ENCODE measurements at places on chromosomes 16 and 17. TPM values are rescaled to one million over a fixed set of nuclear protein-coding genes. Genes with fewer than 3 reads are reported as not detected.

DLG4 gene
- 32.5 TPM for total RNA-seq

GAS7 gene
- 38.6 TPM for total RNA-seq

PRSS27 gene
- 1.5 TPM for total RNA-seq

ARL5C gene
- total RNA-seq, result not detected

MAF gene
- total RNA-seq, result 31.5 TPM

G6PC1 gene
- total RNA-seq, result not detected

RPGRIP1L gene
- 3.8 TPM for total RNA-seq

KRTAP4-6 gene
- total RNA-seq, result not detected

C17orf78 gene
- not detected for total RNA-seq

KRT26 gene
- total RNA-seq, result not detected

CCL13 gene
- total RNA-seq, result 4.8 TPM

GNG13 gene
- total RNA-seq, result not detected

DNA sequence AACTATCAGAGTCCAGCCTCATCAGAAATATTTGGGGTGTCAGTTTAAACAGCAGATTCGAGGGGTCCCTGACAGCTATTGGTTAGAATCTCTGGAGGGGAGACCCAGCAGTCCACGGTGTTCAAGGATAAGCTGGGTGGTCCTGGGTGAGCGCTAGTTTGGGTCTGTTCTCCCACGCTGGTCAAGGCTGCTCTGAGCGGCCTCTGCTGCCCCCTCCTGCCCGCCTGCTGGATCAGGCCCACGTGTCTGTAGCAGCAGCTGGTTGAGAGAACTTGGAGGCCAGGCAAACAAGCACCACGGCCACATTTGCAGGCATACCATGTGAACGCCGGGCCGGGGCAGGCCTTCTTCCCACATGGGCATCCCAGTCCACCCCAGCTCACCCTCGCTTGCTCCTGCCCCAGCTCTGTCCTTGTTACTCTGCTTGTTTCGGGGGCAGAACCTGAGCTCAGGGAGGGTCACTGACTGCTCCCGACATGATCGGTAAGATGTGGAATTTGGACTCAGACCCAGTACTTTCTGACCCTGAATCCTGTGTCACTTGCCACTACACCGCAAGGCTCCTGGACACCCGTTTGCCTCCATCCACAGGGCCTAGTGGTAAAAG, 7.4 kb downstream of the FOXF1 start:
- H3K4me1 ChIP-seq, result peaks cover 30% of the 10 kb centered on the region
- H3K27me3 ChIP-seq, result peaks cover 7% of the 10 kb centered on the region
- peaks cover 6% of the 10 kb centered on the region for H3K36me3 ChIP-seq
- peak overlapping the region; percentile 97 for H3K27ac ChIP-seq
- H3K4me3 ChIP-seq, result no peak overlapping the region
- DNase-seq, result peak; percentile 51

GRCh38 chr17:75808549-75808904, 23.9 kb downstream of the UNK start:
- no peak overlapping the region for H3K4me3 ChIP-seq
- no peaks in the 10 kb centered on the region for H3K27me3 ChIP-seq
- DNase-seq, result no peak
- no peak overlapping the region for H3K27ac ChIP-seq
- H3K36me3 ChIP-seq, result peaks cover 42% of the 10 kb centered on the region
- H3K4me1 ChIP-seq, result no peaks in the 10 kb centered on the region

- H3K27ac ChIP-seq, result no peak overlapping the region
- DNase-seq, result no peak
Measured at GRCh38 chr16:79298476-79298875, 302.1 kb downstream of the MAF start.

- DNase-seq, result no peak
- H3K4me1 ChIP-seq, result no peaks in the 10 kb centered on the region
- H3K27me3 ChIP-seq, result no peaks in the 10 kb centered on the region
- no peak overlapping the region for H3K4me3 ChIP-seq
- H3K27ac ChIP-seq, result no peak overlapping the region
Measured at GRCh38 chr16:11213799-11214198, 42.2 kb downstream of the SOCS1 start.

- no peaks in the 10 kb centered on the region for H3K27me3 ChIP-seq
- H3K36me3 ChIP-seq, result no peaks in the 10 kb centered on the region
- no peak for DNase-seq
- peaks cover 86% of the 10 kb centered on the region for H3K4me1 ChIP-seq
- peak overlapping the region; percentile 82 for H3K27ac ChIP-seq
- H3K4me3 ChIP-seq, result no peak overlapping the region
Measured at GRCh38 chr17:77425791-77426641, 285.2 kb downstream of the SEC14L1 start.

GRCh38 chr16:12340151-12340733, 363.7 kb downstream of the SNX29 start:
- DNase-seq, result no peak
- no peaks in the 10 kb centered on the region for H3K27me3 ChIP-seq
- no peak overlapping the region for H3K27ac ChIP-seq

DNA sequence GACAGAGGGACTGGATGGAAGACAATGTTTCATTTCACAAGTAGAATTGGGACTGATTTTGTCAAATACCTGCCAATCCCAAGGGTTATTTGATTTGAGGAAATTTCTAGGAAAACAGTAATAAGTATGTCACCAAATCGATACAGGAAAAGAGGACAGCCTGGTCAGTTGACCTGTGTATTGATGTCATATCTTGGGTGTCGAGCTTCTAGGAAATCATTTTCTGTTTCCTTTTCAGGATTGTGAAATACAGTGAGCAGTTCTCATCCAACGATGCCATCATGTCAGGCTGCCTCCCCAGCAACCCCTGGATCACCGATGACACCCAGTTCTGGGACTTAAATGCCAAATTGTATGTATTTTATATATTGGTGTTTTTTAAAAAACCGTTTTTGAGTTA, 56.1 kb downstream of the RGS9 start:
- H3K36me3 ChIP-seq, result no peaks in the 10 kb centered on the region
- H3K4me1 ChIP-seq, result no peaks in the 10 kb centered on the region

- H3K27ac ChIP-seq, result no peak overlapping the region
- H3K36me3 ChIP-seq, result no peaks in the 10 kb centered on the region
- H3K27me3 ChIP-seq, result no peaks in the 10 kb centered on the region
- no peaks in the 10 kb centered on the region for H3K4me1 ChIP-seq
- H3K4me3 ChIP-seq, result no peak overlapping the region
- no peak for DNase-seq
Measured at GRCh38 chr17:51803161-51803560, 355.4 kb downstream of the CA10 start.

GRCh38 chr17:4607773-4608187, 23.5 kb downstream of the SMTNL2 start:
- H3K27me3 ChIP-seq, result no peaks in the 10 kb centered on the region
- peak; percentile 59 for DNase-seq
- H3K27ac ChIP-seq, result peak overlapping the region; percentile 50
- peaks cover 15% of the 10 kb centered on the region for H3K4me1 ChIP-seq
- H3K36me3 ChIP-seq, result no peaks in the 10 kb centered on the region

GRCh38 chr16:4893103-4893862, 43.7 kb downstream of the PPL start:
- no peak for DNase-seq
- H3K36me3 ChIP-seq, result peaks cover 72% of the 10 kb centered on the region
- no peaks in the 10 kb centered on the region for H3K27me3 ChIP-seq
- no peak overlapping the region for H3K4me3 ChIP-seq
- H3K27ac ChIP-seq, result no peak overlapping the region

- H3K4me3 ChIP-seq, result no peak overlapping the region
- no peaks in the 10 kb centered on the region for H3K36me3 ChIP-seq
- no peak for DNase-seq
Measured at GRCh38 chr16:77807021-77807420, 18.7 kb downstream of the VAT1L start.

DNA sequence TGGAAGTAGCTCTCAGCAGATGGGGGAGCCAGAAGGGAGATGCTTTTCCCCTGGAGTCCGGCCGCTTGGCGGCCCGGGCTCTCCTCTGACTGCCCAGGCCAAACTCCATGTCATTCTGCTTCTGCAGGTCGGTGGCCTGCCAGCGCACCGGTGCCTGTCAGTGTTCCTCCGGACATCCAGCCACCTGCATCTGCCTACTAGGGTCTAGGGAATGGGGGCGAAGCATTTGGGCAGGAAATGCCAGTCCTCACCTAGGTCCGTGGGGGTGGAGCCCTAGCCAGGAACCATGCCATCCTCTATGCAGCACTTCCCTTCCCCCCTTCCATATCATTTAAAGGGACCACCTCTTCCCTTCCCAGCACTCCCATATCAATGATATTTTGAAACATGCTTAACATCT, 34.2 kb downstream of the GJC1 start:
- no peaks in the 10 kb centered on the region for H3K27me3 ChIP-seq
- peak; percentile 62 for DNase-seq
- peak overlapping the region; percentile 76 for H3K27ac ChIP-seq
- no peaks in the 10 kb centered on the region for H3K36me3 ChIP-seq
- H3K4me1 ChIP-seq, result peaks cover 7% of the 10 kb centered on the region

GRCh38 chr17:50064253-50065001, 8.5 kb downstream of the ITGA3 start:
- H3K27ac ChIP-seq, result peak overlapping the region; percentile 90
- DNase-seq, result no peak
- H3K4me3 ChIP-seq, result no peak overlapping the region
- H3K4me1 ChIP-seq, result peaks cover 60% of the 10 kb centered on the region
- peaks cover 31% of the 10 kb centered on the region for H3K36me3 ChIP-seq

DNA sequence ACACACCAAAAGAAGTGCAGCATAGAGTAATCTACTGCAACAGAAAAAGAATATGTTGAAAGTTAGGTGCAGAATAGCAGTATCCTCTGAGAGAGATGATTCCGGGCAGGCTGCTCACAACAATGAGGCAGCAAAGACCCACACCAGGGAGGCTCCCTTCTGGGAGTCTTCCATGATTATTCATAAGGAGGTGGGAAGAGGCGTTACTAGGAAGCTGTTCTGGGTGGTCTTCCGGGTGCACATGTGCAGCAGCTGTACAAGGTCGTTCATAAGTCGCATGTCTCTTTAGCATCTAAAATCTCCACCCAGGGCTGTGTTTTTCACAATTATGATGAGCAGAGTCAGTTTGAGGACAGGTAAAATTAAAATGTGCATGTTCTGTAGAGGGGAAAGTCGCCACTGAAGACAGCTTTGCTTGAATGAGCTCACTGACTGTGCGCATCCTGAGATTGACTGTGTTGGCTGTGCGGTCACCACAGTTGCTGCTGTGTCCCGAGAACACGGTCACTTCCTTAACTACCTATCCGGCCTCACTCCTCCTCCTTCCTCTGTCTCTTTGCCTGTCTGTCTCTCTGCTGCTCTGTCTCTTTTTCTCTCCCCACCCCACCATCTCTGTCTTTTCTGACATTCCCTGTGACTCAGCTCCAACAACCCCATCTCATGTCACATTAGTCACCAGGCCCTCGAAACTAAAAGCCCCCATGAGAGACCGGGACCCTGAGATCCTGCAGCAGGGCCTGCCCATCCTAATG, 125.5 kb upstream of the HSBP1 start:
- H3K4me1 ChIP-seq, result no peaks in the 10 kb centered on the region
- H3K27ac ChIP-seq, result no peak overlapping the region
- H3K27me3 ChIP-seq, result no peaks in the 10 kb centered on the region
- no peak for DNase-seq
- H3K36me3 ChIP-seq, result no peaks in the 10 kb centered on the region

DNA sequence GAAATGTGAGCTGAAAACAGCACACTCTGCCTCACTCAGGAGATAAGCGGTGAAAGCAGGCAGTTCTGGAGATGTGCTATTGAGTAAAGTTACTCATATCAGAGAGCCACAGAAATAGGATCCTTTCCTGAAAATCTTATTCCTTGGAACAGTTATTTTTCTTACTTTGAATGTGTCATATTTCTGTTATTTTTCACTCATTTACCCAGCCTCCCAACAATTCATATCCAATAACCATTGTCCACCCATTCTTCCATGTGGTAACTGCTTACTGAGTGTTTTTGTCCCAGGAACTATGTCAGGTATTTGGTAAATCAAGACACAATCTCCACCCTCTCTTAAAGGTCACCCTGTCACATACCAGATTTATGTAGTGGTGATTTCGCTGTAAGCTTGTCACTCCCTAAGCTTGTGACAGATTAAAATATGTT, 144.9 kb downstream of the PARN start:
- H3K27ac ChIP-seq, result no peak overlapping the region
- no peak overlapping the region for H3K4me3 ChIP-seq
- peaks cover 16% of the 10 kb centered on the region for H3K4me1 ChIP-seq
- H3K36me3 ChIP-seq, result peaks cover 21% of the 10 kb centered on the region

- DNase-seq, result no peak
- no peak overlapping the region for H3K4me3 ChIP-seq
- H3K36me3 ChIP-seq, result peaks cover 34% of the 10 kb centered on the region
- peaks cover under 1% of the 10 kb centered on the region for H3K4me1 ChIP-seq
- no peaks in the 10 kb centered on the region for H3K27me3 ChIP-seq
Measured at GRCh38 chr17:76479515-76480060, 12.2 kb downstream of the AANAT start.

DNA sequence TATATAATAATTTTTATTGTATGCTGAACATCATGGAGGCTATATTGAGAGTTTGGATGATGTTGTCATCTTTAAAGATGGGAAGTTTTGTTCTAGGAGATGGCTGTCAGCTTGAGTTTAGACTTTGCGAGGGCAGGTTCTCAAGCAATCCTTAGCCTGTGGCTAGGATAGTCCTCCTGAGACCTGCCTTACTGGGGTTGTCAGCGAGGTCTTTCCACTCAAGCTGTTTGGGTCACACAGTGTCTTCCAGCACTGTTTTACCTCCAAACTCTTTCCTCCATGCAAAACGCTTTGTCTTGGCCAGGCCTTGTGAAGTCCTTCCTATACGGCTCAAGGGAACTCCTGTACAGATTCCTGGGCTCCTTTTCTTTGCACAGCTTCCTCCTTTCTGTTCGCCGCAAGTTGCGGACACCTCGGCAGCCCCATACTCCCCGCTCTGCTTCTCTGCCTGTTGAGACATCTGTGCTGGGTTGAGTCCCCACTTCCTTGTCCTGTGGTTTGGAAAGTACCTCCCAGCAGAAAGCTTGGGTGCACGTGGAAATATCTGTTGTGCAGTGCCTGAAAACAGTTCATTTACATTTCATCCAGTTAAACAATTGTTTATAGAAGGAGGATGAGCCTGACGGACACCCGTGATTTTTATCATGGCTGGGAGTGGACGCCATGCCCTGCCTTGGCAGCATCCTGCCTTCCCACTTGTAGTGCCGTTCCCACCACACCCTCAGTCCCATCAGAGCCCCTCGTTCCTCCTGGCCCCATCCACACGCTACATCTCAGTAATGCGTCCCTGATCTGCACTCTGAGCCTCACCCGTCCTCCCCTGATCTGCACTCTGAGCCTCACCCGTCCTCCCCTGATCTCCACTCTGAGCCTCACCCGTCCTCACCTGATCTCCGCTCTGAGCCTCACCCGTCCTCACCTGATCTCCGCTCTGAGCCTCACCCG, 55.0 kb upstream of the CBFA2T3 start:
- H3K4me3 ChIP-seq, result no peak overlapping the region
- peaks cover 3% of the 10 kb centered on the region for H3K4me1 ChIP-seq
- H3K27ac ChIP-seq, result no peak overlapping the region
- no peaks in the 10 kb centered on the region for H3K27me3 ChIP-seq

GRCh38 chr16:986411-986810, 4.8 kb downstream of the SOX8 start:
- H3K4me3 ChIP-seq, result no peak overlapping the region
- no peak overlapping the region for H3K27ac ChIP-seq

- no peak overlapping the region for H3K4me3 ChIP-seq
- H3K36me3 ChIP-seq, result no peaks in the 10 kb centered on the region
- H3K4me1 ChIP-seq, result no peaks in the 10 kb centered on the region
- DNase-seq, result peak; percentile 57
Measured at GRCh38 chr16:8173111-8173644, 417.1 kb downstream of the TMEM114 start.
